ENCODE measurements at places on chromosomes 7 and 10.
A peak's percentile ranks its signal among the peaks of the same experiment; 100 is the strongest.

DNA sequence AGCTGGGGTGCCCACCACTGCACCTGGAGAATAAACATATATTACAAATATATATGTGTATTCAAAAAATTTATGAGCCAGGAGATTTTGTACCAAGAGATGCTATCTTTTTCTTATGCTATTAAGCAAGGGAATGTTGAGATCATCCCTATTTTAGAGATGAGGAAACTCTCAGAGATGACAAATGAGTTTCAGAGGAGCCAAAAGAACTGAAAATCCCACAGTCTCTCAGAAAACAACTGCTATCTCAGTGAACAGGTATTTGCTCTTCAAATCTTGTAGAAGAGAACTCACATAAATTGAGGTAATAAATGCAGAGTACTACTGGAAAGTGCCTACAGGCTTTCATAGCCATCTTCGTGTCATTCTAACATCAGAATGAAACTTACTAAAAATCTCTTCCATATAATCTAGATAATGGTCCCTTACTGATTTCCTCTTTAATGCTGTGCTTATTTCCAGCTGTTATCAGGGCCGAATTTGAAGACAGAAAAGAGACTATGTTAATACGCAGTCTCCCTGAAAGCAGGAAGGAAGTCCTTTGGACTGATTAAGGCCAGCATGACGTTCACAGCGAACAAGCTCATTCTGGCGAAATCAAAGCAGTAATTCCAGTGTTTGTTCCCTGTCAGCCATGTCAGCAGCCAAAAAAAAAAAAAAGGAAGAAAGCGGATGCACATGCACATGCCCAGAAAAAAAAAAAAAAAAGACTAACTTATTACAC lies 29.4 kb upstream of the ANAPC16 start:
- peaks cover 15% of the 10 kb centered on the region for H3K4me1 ChIP-seq
- peak overlapping the region; percentile 44 for H3K4me3 ChIP-seq
- H3K36me3 ChIP-seq, result peaks cover 39% of the 10 kb centered on the region
- H3K27ac ChIP-seq, result peak overlapping the region; percentile 82
- no peak for DNase-seq
- H3K27me3 ChIP-seq, result no peaks in the 10 kb centered on the region

- H3K4me1 ChIP-seq, result peaks cover 15% of the 10 kb centered on the region
- peaks cover 82% of the 10 kb centered on the region for H3K27me3 ChIP-seq
- DNase-seq, result no peak
- no peak overlapping the region for H3K27ac ChIP-seq
Observed at GRCh38 chr10:60732198-60732806, 46.0 kb upstream of the CDK1 start.

DNA sequence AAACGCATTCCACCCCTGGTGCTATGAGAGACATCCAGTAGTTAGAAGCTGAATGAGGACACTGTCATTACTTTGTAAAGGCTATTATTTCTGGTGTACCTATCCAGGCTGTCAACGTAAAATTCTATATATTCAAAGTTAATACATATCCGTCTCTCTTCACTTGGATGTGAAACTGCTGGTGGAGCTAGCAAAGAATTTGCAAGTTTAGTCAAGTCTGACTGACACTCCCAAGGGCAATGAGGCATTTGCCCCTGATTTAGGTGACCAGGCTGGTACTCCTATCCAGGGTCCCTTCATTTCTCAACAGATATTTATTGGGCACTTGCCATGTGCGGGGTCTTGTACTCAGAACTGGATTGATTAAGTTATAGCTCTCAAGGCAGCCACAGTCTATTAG lies 260.1 kb upstream of the CDC14C start:
- DNase-seq, result no peak
- no peaks in the 10 kb centered on the region for H3K4me1 ChIP-seq
- no peaks in the 10 kb centered on the region for H3K36me3 ChIP-seq
- no peak overlapping the region for H3K4me3 ChIP-seq

DNA sequence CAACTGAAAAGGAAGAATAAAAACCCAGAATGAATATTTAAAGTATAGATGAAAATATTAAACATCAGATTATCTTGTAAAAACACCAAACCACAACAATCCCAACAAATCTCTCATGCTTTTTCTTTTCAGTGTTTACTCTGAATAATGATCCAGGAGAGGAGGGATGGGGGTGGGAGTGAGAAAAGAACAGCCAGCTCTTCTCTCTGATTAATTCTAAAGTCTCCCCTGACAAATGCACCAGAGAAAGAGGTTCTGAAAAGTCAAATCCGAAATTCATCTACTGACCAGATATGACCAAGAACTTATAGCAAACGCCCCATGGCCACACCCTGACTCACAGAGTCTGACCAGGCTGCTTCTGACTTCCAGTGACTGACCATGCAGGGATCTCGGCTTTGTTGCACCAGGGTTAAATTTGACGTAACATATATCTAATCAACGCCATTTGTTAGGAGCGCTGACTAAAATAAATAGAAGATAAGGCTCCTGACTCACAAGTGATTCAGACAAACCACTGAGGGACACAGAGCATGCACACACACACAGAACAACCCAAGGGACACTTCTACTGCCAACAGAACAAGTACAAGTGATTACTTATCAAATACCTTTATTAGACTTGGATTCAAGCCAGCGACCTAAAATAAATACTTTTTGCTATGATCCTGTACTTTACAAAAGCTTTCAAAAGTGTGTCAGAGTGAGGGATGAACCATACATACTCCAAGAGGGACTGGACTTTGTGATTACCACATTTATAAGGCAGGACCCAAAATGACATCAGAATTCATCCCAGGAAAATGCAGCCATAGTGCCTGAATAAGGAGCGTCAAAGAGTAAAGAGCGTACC lies 9.3 kb upstream of the SPOCK2 start:
- H3K27me3 ChIP-seq, result no peaks in the 10 kb centered on the region
- no peak overlapping the region for H3K4me3 ChIP-seq
- no peak for DNase-seq
- peaks cover 47% of the 10 kb centered on the region for H3K36me3 ChIP-seq

- no peak overlapping the region for H3K4me3 ChIP-seq
- DNase-seq, result no peak
- H3K27ac ChIP-seq, result no peak overlapping the region
- no peaks in the 10 kb centered on the region for H3K27me3 ChIP-seq
Observed at GRCh38 chr7:138924501-138925225, 56.5 kb downstream of the KIAA1549 start.

GRCh38 chr10:117946525-117947070 lies 100.1 kb downstream of the RAB11FIP2 start:
- no peak for DNase-seq
- H3K36me3 ChIP-seq, result no peaks in the 10 kb centered on the region
- H3K27ac ChIP-seq, result no peak overlapping the region
